ENCODE measurements at places on chromosomes 3 and 15.

DNA sequence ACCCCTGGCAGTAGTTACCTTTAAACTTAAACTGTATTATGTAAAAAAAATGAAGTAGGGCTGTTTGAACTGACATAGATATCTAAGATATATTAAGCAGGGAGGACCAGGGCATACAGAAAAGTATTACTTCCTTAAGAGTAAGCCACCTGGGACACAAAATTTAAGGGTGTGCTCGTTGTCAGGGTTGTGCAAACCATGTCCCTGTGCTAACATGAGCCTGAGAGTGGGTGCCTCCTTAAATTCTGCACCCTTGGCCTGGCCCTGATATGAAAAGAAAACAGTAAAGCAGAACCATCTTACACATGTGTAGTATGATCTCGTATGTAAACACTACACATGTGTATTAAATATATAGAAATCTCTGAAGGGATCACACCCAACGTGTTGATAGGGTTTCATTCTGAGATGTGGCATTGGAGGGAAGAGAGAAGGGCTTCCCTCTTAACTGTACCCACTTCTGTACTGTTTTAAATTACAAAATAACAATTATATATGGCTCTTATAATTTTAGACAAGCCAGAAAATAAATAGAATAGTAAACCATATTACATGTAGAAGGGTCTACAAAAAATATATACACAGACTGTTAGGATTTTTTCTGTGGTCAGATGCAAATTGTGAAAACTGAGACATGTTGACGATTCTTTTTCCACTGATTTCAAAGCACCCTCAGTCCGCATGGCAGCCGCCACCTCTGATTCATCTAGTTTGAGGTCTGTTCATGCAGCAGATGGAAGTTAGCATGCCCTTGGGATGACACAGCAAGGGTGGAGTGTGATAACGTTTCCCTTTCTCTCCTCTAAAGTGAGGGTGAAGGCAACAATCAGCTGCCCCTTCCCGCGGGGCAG, 400.8 kb upstream of the PROK2 start:
- DNase-seq: no peak

DNA sequence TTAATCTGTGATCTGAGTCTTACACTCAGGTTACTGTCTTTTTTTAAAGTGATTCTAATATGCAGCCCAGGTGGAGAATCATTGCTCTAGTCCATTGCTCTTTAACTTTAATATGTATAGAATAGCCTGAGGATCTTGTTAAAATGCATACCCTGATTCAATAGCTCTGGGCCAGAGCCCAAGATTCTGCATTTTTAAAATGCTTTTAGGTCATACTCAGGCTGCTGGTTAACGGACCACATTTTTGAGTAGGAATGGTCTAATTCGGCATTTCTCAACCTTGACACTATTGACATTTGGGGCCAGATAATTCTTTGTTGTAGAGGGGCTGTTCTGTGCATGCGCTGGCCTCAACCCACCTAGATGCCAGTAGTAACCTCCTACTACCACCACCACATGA, 20.9 kb upstream of the FSTL1 start:
- no peak for DNase-seq

DNA sequence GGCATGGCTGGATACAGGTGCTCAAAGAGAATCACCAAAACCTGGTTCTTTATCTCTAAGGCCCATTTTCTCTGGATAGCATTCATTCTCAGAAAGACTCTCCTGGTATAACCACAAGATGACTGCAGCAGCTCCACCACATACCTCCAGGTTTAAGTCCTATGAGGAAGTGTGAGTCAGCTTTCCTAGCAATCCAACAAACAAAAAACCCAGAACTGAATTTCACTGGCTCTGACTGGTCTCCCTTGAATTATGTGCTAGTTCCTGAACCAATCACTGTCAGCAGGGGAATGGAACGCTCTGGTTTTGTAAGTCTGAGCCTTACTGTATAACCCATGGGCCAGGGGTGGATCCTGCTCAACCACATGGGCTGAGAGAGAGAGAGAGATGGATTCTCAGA, 27.2 kb downstream of the MRPL46 start:
- DNase-seq: no peak

DNA sequence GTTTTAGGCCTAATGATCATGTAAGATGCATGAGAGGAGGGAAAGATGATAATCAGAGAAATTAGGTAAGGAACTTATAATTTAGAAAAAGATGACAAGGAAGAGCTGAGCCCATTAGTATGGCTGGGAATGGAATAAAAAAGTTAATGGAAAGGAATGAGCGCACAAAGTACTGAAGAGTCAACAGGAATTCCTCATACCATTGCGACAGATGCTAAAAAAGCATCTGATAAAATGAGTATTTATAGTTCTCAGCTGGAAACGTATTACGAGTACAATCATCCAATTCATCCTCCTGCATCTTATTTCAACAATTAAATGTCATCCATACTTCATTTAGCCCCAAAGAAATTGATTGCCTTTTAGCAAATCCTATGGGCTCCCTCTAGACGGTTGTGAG, 58.9 kb downstream of the TMCC1 start:
- no peak for DNase-seq

GRCh38 chr3:194682694-194683310, 2.9 kb upstream of the FAM43A start:
- no peak for DNase-seq

DNA sequence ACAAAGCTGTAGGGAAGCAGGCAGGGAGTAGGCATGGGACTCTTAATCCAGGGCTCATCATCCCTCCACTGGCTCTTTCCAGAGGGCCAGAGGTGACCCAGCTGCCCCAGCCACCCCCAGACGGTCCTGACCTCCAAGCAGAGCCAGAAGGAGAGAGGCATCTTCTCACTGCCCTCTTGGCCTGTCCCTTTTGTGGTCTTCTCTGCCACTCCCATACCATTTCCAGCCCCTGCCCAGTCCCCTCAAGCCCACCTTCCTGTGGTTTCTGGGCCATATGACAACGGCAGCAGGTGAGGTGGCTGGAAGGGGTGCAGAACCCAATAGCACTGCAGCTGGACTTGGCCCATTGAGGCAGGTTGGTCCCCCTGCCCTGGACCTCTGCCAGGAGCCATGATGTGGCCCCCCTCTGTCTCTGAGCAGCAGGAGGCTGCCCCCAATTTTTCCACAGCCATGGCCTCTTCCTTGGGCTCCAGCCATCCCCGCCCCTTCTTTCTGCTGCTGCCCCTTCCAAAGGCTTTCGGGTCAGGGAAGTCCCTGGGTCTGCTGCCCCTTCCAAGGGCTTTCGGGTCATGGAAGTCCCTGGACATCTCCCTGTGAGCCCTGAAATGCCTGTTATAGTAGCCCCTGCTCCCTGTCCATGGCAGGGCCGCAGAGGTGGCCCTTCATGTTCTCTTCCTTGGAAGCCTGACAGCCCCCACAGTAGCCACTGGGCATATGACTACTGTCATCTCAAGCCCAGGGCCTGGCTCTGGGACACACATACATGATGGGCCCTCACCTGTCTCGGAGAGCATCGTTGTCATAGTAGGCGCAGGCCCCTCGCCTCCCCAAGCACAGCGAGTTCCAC, 39.5 kb upstream of the RAB6B start:
- peak; percentile 74 for DNase-seq

DNA sequence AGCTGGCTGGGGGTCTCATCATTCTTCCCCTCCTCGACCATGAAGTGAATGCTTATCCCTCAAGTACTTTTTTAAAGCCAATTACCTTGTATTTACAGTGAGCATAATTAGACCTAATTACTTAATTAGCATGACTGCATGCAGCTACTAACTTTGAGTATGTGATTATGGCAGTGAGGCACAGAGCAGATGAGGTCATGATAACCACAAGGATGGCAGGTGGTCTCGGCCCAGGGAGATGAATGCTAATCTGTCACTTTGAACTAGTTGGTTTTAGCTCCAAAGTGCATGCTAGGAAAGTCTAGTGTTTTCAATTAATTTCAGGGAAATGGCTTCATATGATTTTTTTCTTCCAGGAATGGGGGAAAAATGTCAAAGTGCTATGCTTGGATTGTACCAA, 233.8 kb downstream of the NTRK3 start:
- DNase-seq: no peak

DNA sequence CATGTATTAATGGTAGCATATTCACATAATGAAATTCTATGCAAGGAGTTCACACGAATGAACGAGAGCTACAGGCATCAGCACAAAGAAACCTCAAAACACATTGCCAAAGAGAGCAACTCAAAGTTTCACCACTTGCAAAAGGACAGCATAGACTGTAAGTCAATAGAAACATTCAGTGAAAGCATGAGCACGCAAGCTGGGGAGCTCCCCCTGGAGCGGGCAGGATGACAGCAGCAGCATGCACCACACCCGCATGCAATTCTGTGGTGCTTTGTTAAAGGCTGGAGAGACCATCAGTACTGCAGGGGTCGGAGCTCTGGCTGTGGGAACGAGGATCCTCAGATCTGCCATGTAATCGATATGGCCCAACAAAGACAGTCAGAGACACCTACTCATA, 18.7 kb downstream of the OCA2 start:
- DNase-seq: no peak

DNA sequence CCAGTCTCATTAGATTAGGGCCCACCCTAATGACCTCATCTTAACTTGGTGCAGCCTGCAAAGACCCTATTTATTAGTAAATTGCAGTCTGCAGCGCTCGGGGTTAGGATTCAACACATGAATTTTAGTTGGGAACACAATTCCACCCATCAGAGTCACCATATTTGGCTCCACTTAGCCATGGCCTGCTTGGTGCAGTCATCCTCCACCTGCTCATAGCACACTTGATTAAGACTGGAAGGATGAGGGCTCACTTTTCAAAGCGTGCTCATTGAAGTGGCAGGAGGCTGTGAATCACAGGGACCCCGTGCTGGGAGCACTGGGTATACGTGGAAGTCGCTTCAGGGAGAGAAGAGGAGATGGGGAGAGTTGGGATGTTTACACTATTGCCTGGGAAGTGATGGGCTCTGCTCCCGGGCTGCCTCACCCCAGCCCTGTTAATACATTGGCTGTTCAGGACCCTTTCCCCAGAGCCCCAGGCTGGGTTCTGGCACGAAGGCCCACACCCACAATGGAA, 68.2 kb downstream of the ASB7 start:
- DNase-seq: peak; percentile 71

GRCh38 chr3:170162052-170162451, 19.5 kb downstream of the PHC3 start:
- no peak for DNase-seq

DNA sequence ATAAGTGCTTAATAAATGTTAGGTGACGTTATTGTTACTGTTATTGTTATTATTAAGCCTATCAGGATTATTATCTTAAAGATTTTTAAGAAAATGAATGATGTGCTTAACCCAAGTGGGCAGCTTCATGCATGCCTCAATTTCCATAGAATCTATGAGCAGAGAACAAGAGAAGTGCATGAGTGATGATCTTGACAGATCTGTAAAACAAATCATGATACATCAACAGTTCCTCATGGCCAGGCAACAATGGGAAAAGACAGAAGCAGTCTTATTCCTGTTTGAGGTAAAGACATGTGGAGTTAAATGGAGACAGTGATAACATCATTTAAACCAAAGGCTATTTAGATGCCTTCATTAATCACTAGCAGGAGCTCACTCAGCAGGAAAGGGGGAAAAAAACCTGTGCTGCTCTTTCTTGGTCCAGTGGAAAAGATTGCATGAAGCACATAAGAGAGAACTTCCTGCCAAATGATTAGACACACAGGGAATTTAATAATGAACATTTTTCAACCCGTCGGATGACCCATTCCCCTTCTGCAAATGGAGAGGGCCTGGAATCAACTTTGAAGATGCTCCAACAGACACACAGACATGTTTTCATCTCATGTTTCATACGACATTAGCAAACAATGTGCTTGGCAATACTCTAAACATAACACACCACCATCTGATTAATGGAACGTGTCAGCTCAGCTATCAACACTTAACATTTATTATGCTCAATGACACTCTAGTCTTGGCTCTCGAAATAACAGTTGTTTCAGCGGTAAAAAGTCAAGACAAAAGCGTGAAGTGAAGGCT, 212.2 kb upstream of the LRRN1 start:
- no peak for DNase-seq

- DNase-seq: no peak
Observed at GRCh38 chr3:22981861-22982260, 221.3 kb upstream of the UBE2E2 start.

DNA sequence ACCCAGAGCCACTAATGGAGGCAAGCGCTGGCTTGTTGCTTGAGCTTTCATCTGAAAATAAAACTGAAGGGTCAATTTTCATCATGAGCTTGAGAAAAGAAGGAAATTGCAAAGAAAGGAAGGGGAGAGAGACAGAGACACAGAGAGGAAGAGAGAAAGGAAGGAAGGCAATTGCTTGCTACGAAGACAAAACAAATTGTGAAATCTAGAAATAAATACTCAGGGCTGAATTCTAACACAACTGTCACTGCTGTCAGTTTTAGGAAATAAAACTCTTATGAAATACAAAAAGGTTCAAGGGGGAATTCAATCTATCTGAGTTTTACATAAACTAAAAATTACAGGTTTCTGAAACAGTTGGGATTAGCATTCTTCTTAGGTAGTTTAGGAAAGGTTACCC, 36.7 kb downstream of the FOXP1 start:
- no peak for DNase-seq

- DNase-seq: no peak
Observed at GRCh38 chr3:37445163-37445562, 270.8 kb upstream of the LRRFIP2 start.

- no peak for DNase-seq
Observed at GRCh38 chr3:15097891-15098290, 1.1 kb downstream of the RBSN start.

- DNase-seq: no peak
Observed at GRCh38 chr3:145869958-145870357, 291.0 kb downstream of the PLOD2 start.

GRCh38 chr3:41045491-41045890, 153.8 kb upstream of the CTNNB1 start:
- no peak for DNase-seq

- DNase-seq: no peak
Observed at GRCh38 chr3:42080453-42080872, 10.7 kb upstream of the TRAK1 start.

DNA sequence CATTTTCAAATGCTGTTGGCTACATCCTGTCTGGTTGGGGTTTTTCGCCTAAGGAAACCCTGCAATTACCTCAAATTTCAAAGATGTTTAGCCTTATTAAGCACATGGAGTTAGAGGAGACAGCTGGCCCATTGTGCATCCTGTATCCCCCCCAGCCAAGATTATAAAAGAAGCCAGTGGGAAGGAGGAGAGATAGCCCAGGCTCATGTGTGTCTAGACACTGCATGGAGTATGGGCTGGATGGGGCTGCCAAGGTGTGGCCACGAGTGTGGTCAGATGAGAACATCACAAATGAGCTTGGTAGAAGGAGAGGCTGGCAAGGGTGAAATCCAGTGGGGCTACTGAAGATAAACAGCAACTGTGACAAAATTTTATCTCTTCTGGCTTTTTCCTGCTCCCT, 270.0 kb upstream of the TBC1D5 start:
- DNase-seq: no peak

DNA sequence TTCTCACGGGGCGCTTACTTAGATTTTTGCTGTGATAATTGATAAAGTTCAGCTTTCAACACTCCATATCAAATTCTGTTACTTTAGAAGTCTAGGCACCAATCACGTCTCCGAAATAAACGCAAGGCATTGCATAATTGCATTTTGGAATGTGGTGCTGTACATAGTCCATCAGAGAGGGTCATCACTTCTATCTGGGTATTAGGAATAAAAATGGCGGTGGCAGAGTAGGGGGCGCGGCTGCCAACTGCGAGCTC, 365 bp upstream of the UQCC5 start:
- no peak for DNase-seq
